Hematopoietic multipotent progenitor cell treated with erythropoietin and hydrocortisone succinate and interleukin-3 and kit ligand, for 17 days (in vitro differentiated cells): ENCODE measurements at places on chromosomes 7 and 10.

GRCh38 chr7:45350896-45351295 is 193.3 kb downstream of the RAMP3 start:
- no peak for DNase-seq

DNA sequence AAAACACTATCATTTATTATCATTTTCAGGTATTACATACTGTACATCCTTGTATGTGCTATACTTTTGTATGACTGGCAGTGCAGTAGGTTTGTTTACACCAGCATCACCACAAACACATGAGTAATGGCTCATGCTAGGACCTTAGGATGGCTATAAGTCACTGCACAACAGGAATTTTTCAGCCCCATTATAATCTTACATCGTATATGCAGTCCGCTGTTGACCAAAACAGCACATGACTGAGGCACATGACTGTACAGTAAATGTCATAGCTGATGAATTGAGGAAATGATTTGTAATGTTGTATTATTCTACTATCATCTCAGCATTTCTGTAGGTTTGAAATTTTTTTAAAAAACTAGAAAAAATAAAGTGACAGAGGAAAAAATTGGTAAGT is 38.6 kb downstream of the BPGM start:
- no peak for DNase-seq

GRCh38 chr7:155669717-155670505 is 25.4 kb downstream of the RBM33 start:
- DNase-seq = no peak

DNA sequence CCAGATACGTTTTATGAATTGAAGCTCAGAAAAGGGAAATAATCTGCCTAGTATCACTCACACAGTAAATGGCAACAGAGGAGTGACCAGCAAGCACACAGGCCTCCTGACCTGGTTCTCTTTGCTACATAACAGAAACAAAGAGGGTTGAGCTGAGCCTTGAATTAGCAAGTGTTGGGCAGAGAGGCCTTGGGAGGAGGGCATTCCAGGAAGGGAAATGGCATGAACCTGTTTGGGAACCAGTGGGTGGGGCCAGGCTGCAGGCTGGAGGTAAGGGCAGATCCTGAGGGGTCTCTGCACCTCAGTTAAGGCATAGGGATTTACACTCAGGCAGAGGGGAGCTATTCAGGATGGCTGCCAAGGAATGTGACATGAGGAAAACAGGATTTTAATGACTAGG is 24.8 kb upstream of the CYCS start:
- DNase-seq = no peak

DNA sequence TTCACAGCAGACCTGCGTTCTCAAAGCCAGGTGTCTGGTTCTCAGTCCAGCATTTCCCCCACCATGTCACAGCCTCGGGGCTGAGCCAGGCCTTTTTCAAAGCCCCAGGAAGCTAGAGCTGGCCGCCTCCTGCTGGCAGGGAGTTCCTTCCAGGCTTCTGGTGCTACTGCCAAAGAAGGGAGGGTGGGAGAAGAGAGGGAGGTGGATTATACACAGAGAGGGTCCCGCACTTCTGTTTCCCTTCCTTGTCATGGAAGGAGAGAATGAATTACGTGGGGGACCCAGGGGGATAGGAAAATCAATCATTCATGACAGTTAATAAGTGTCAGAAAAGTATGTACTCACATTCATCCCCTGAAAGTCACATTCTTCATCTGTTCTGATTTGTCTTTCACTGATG is 600 bp upstream of the LGI1 start:
- no peak for DNase-seq

DNA sequence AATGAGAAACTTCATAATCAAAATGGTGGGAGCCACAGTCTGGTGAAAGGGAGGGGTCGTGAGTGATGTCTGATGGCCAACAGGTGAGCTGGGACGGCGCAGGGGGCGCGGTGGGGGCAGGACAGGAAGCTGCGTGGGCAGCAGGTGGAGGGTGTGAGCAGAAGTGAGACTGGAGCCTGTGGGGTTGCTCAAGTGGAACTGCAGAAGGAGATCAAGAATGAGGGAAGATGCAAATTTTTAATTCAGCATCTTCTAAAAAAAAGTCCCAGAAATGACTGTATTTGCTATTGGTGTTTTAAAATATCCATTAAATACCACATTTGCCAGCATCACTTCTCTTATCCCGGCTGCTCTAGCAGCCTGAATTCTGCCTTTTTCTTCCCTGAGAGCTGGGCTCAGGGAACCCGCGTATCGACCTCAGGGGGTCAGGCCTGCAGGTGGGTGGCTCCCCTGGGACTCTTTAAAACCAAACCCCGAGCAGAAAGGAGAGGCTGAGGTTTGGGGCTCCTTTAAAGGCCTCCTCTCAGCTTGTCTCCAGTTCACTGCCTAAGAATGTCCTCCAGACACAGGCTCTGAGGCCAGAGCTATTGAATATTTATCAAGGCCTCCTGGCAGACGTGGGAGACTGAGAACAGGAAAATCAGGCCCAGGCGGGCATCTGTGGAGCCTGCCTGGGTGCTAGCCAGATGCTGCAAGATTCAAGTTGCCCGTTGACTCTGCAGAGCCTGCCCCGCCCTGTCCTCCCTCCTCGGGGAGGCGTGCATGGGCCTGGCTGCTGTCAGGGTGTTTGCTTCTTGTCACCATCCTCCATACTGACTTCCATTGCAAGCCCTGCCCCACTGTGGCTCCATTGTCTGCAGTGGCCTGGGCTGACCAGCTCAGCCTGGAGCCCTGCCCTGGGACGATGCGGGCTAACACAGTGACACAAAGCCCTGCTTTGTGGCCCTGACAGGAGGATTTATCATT is 53.9 kb downstream of the SYPL1 start:
- DNase-seq = no peak

DNA sequence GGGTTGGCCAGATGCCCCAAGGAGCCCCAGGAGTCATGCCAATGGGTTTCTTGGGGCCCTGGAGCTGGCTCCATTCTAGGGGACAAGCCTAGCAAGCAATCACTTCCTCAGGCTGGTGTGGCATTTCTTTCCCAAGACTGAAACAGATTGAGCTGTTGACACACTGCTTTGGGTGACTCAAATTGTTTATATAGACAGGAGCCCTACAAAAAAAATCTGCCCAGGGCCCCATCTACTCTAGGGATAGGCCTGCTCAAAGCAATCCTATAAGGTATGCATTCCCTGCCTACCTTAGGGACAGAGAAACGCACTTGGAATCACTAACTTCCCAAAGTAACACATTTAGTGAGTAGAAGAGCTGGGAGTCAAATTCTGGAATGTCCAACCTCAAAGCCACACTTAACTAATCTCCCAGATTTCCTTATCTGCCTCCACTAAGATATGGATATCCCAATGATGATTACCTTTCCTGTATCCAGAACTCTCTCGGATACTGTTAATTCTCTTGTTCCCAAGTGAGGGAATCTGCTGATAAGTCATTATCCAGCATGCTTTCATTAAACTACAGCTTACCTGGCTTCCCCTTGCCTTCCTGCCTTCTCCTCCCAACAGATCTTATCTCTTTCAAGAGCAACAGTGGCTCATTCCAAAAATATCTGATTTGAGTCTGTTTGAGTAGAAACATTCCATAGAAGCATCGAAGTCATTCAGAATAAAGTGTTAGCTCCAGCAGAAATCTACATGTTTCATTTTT is 3.1 kb downstream of the ABLIM1 start:
- DNase-seq = no peak

DNA sequence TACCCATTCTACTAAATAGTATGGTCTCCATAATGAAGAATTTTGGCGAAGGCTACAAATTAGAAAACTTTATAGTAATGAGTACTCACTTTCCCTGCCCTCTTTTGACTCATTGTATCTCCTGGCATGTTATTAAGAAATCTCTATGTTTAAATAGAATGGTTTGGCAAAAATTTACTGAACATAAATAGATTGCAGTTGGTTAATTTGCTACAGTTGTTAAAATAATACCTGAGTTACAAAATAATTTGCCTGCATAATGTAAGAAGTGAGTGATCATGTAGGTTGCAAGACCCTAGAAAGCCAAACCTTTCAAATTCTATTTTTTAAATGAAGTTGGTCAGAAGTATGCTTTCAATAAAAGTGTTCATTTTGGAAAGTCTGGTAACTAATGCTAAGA is 176.8 kb upstream of the AHR start:
- no peak for DNase-seq

- peak; percentile 26 for DNase-seq
Measured at GRCh38 chr10:96833220-96834001, 1.3 kb downstream of the LCOR start.

GRCh38 chr7:68958571-68958970 is 639.7 kb upstream of the AUTS2 start:
- no peak for DNase-seq

- DNase-seq = no peak
Measured at GRCh38 chr10:58742141-58742540, 229.5 kb downstream of the BICC1 start.
